ENCODE measurements at places on chromosomes 7 and 10. TPM values are rescaled to one million over a fixed set of nuclear protein-coding genes. Genes with fewer than 3 reads are reported as not detected.

INMT gene
- not detected for total RNA-seq

SEMA3D gene
- total RNA-seq: 0.10 TPM

HGF gene
- total RNA-seq: not detected

FAM241B gene
- total RNA-seq: 17.9 TPM

SFRP4 gene
- total RNA-seq: 5.0 TPM

EMX2 gene
- total RNA-seq: not detected

ZNF736 gene
- not detected for total RNA-seq

AS3MT gene
- 3.2 TPM for total RNA-seq

ITGB8 gene
- total RNA-seq: 1.4 TPM

ARHGAP19 gene
- total RNA-seq: 5.5 TPM

HIP1 gene
- total RNA-seq: 24.5 TPM

ADAM22 gene
- total RNA-seq: 0.61 TPM

SLC16A12 gene
- total RNA-seq: 0.21 TPM

AQP1 gene
- 0.67 TPM for total RNA-seq

ZNF503 gene
- 6.6 TPM for total RNA-seq

CFAP43 gene
- 0.16 TPM for total RNA-seq

Data from A549 treated with Mapracorat at 1 μM for 4 hours (cell line).